ENCODE measurements at places on chromosomes 16 and 17.

DNA sequence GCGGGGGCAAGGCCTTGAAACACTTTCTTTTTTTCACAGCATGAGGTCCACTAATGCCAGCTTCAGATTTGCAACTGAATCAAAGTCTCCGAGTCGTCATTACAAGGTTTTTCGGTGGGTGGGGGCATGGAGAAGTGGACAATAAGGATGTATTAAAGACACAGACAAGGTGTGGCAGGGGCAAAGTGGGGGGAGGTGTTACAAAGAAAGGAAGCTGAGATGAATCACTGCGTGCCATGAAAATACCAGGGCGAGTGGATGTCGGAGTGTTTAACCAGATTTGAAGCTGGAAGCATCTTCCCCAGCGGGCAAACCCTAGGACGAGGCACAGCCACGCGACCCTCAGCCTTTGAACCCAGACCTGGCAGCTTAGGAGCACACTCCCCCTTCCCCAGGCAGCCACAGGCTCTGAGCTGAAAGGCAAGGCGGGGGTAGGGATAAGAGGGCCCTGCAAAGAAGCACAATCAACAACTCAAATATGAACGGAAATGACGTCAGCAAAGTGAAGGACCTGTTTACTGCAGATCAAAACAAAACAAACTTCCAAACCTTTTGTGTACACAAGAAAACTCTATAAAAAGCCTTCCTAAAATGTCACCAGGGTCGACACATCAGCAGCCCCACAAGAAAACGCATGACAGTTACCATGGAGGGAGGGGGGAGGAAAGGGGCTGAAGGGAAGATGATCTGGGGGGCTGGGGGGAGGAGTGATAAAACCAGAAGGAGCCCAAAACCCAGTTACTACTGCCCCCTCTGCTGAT, 5.6 kb upstream of the ZFHX3 start:
- peak; percentile 35 for DNase-seq

GRCh38 chr16:54964239-54964638, 33.6 kb downstream of the IRX5 start:
- DNase-seq = no peak

DNA sequence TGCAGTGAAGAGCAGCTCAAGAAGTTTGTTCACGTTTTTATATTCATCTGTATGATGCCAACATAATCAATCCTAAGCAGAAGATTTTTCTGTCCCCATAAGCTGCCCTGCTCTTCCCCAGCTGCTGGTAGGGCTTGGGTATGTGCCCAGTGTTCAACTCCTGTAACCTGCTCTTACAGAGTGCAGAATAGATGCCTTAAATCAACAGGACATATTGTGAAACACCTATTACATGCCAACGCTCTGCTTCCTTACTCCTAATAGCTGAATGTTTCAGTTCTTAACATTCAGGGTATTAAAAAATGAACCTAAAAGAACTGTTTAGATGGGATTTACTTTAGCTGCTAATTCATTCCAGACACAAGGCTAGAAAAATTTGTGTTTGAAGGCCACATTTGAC, 190.9 kb downstream of the HS3ST3A1 start:
- no peak for DNase-seq

- DNase-seq = no peak
Observed at GRCh38 chr17:59260722-59261121, 40.4 kb downstream of the GDPD1 start.

DNA sequence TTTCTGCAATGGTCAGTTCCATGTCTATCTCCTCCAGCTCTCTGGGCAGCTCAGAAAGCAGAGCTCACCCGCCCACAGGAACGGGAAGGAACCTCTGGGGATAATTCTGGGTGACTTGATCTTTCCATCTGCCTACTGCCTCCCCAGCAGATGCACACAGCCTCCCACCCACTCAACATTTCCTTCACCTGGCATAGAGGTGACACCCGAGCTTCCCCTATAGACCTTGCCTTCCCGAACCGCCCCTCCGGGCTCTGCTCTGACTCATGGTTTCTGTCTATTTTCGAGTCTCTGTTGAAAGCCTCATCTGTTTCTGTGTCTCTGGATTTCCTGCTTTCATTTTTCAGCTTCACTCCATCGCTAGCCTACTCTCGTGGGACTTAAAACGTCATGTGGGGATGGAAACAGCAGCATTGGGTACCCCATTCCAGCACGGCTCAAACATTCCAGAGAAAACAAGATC, 11.4 kb downstream of the GGA3 start:
- no peak for DNase-seq

GRCh38 chr16:54040975-54041374, 245.6 kb downstream of the IRX3 start:
- DNase-seq = no peak

GRCh38 chr17:69358688-69359596, 32.0 kb upstream of the ABCA5 start:
- no peak for DNase-seq

DNA sequence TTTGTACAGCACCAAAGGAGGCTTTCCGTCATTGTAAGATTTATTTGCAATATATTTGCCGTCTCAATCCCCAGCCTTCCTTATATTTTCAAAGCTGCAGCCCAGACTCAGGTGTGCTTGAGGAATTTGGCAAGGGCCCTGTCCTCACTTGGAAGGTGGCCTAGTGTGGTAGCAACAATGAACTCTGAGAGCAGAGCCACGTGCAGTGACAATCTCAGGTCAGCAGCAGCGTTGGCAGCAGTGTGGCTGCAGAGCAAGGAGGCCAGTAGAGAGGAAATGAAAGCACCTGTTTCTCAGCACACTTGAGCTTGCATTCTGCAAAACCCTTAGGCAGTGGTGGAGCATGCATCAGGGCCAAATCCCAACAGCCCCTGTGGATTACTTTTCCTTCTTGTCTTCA, 613.5 kb downstream of the RBFOX1 start:
- DNase-seq = no peak

DNA sequence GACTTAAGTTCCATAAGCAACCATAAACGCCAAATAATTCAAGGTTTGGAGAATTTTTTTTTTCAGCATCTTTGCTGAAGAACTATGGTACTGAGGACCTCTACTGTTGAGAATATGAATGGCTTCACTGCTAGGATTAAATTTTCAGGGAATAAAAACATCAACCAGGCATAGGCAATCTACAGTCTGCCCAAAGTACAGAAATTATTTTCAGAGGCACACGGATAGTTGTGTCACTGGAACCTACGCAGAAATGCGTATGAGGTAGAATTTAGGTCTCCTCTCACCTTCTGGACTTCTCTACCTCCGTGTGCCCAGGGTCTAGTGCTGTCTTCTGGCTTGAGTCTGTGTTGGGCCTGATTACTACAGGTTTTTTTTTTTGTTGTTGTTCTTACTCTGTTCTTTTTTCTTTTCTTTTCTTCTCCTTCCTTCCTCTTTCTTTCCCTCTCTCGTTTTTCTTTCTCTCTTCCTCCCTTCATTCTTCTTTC, 39.7 kb downstream of the NACA2 start:
- no peak for DNase-seq

- no peak for DNase-seq
Observed at GRCh38 chr17:82914375-82914774, 74.6 kb upstream of the ZNF750 start.

DNA sequence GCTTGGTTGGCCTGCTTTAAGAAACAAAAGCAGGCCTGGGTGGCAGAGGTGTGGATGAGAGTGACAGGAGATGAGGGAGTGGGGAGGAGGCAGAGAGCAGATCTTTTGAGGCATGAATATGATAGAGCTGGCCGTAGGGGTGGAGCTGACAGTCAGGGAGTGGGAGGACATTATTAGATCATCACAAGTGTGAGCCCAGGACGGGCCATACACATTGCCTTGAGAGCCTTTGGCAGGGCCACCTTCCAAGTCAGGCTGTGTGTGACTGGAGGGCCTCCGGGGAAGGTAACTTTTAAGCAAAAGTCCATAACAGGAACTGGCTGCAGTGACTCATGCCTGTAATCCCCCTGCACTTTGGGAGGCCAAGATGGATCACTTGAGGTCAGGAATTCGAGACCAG, 26.3 kb downstream of the GINS3 start:
- DNase-seq = no peak

DNA sequence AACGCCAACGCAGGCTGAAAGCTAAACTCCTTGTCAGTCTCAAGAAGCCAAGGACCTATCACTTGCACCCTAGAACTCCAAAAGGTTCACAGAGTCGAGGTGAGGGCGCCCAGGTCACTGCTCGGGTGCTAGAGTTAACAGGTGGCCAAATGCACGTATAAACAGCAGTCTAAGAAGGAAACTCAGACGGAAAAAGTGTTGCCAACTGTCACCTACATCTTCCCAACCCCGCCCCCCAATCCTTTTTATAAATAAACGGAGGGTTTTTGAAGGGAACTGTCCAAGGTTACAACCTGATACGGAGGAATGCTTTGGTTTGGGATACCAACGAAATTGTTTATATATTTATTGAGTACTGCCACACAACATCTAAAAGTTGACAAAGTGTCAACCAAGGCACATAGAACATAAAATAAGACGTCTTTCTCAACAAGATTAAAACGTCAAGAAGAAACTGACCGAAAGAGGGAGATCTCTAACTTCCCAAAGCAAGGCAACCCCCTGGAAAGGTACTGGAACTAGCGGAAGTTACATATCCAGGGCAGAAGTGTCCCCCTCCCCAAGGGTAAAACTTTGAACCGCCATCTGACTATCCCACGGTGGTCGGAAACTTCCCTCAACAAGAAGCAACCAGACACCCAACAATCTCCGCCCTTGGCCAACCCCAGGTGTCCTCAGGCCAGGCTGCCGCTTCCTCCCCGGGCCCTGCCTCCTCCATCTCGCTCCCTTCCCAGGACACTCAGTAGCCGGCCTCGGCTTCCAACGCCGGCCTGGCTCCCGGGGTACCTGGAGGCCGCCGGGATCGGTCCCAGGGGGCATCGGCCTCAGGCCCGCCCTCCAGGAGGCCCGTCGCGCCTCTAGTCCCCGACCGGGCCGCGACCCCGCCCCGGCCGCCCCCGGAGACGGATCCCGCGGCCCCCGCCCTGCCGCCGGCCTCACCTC, 982 bp downstream of the SPAG9 start:
- DNase-seq = no peak

- no peak for DNase-seq
Observed at GRCh38 chr17:17375841-17376240, 72.7 kb downstream of the NT5M start.

GRCh38 chr17:77435272-77436057, 294.7 kb downstream of the SEC14L1 start:
- DNase-seq = no peak

DNA sequence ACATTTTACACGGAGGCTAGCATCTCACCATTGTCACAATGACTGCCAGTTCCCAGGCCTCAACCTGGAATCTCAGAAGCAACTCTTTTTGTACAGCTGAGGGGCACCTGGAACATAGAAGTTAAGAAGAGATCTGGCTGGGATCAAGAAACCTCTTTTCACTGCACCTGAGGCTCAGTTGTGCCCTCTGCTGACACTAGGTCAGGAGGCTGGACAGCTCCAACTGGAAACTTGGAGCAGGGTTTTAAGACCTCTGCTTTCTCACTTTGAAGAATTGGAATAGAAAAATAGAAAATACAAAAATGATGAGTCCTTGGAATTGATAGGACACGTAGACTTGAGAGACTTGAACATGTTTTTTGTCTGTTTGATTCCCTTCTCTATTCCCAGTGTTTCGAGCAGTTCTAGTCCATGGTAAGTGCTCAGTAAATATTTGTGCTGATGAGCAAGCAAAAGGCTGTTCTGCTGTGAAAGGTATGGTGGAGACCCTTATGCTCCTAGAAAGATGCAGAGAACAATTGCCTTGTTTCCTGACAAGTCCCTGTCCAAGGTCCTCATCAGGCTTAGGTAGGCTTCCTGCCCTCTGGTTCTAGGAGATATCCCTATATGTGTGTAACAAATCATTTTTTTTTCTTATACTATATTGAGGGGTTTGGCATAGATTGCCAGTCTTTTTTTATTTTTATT, 13.6 kb upstream of the PPM1D start:
- DNase-seq = no peak

- no peak for DNase-seq
Observed at GRCh38 chr17:9072696-9073339, 51.5 kb downstream of the NTN1 start.

- DNase-seq = no peak
Observed at GRCh38 chr16:74761665-74762064, 13.0 kb downstream of the FA2H start.

DNA sequence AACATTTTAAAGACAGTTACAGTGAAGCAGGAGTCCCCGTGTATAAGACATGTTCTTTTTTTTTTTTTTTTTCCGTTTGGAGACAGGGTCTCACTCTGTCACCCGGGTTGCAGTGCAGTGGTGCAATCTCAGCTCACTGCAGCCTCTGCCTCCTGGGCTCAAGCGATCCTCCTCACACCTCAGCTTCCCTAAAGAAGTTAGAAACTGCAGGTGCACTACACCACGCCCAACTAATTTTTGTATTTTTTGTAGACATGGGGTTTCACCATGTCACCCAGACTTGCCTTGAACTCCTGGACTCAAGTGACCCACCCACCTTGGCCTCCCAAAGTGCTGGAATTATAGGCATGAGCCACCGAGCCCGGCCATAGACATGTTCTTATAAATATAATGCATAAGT, 3.0 kb downstream of the EVI2B start:
- DNase-seq = no peak

GRCh38 chr17:72416054-72416675, 295.3 kb downstream of the SOX9 start:
- no peak for DNase-seq

Measured in NCI-H187 (cell line).